PC-3 (cell line): ENCODE measurements at places on chromosomes 12 and 14. TPM values are rescaled to one million over a fixed set of nuclear protein-coding genes. Genes with fewer than 3 reads are reported as not detected.

DNA sequence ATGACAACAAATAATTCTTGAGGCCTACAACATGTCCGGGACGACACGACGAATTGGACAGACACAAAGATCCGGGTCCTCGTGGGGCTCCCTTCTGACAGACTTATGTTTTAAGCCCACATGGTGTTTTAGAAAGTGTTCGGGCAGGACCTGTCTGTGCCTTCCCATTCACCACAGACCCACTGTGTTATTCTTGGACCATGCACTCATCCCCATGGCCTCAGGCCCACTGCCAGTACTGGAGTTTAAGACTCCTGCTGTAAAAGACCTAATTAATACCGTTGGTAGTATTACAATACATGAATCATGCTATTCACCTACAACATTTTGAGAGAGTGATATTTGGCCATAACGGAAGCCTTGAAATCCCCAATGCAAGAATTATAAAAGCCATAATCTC lies 20.0 kb downstream of the SLC15A4 start:
- DNase-seq = no peak

GRCh38 chr14:55107766-55108554 lies 21.1 kb upstream of the LGALS3 start:
- DNase-seq = peak; percentile 92

GRCh38 chr12:62258941-62259630 lies 1.1 kb upstream of the USP15 start:
- DNase-seq = peak; percentile 6

GRCh38 chr12:129372876-129373275 lies 519.6 kb downstream of the GLT1D1 start:
- no peak for DNase-seq

- no peak for DNase-seq
Measured at GRCh38 chr12:20631711-20632110, 63.4 kb upstream of the SLCO1C1 start.

GRCh38 chr14:85466678-85467077 lies 63.3 kb upstream of the FLRT2 start:
- peak; percentile 15 for DNase-seq

- DNase-seq = peak; percentile 93
Measured at GRCh38 chr14:35331605-35332516, 39.7 kb downstream of the PSMA6 start.

- DNase-seq = peak; percentile 92
Measured at GRCh38 chr14:104977681-104978653, at the start of gene AHNAK2. Gene AHNAK2, minus strand, starts transcription at chr14:104978374. Its CDS starts 137 bp downstream, at chr14:104978237.

GRCh38 chr12:46134852-46135251 lies 134.0 kb downstream of the SLC38A1 start:
- no peak for DNase-seq

DNA sequence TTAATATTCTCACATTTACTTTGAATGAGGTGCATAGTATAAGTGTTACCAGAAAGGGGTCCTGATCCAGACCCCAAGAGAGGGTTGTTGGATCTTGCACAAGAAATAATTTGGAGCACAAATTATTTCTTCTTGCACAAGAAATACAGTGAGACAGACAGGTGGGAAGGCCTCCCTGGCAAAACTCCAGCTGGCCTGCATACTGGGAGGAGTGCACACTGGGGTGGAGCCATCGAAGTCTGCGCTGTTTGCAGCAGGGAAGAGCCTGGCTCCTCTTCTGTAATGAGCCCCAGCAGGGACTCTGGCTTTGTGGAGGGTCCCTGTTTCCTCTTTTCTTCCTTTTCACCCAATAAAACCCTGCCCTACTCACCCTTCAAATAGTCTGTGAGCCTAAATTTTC lies 141.6 kb downstream of the GLT1D1 start:
- DNase-seq = no peak

GRCh38 chr12:77685901-77686300 lies 144.8 kb upstream of the NAV3 start:
- DNase-seq = no peak

DNA sequence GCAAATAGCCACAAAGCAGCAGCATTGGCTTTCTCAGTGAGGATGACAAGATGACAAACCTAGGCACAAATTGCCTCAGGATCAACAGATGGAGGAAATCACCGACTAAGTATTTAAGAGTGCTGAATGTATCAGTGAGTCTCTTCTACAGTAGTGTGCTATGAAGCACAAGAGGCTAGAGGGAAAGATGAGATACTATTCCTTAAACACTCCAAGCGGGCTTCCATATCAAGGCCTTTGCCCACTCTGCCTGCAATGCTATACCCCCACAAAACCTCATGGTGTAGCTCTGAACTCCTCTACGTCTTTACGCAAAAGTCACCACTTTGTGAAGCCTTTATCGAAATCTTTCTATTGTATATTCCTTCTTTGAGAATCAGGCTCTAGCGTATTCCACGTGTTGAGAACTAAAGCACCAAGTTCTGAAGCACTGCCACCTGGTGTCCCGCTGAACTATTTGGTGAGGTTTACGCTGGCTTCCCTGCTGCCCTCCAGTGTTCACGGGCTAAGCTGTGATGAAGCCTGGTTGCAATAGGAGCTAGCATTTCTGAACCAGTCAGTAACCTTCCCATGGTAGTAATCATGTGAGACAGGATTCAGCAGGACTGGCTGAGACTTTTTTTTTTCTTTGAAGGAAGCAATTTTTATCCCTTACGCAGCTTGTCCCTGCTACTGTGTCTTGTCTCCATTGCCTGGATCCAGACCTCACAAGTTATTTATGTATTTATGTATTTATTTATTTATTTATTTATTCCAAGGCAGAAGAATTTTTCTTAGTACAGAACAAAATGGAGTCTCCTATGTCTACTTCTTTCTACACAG lies 426.5 kb upstream of the OR4E1 start:
- DNase-seq = peak; percentile 86

GRCh38 chr12:107007411-107007810 lies 20.5 kb upstream of the MTERF2 start:
- DNase-seq = no peak

GRCh38 chr14:78747813-78748212 lies 577.6 kb downstream of the NRXN3 start:
- no peak for DNase-seq

GRCh38 chr12:69906411-69907216 lies 81.6 kb downstream of the MYRFL start:
- DNase-seq = no peak

DNA sequence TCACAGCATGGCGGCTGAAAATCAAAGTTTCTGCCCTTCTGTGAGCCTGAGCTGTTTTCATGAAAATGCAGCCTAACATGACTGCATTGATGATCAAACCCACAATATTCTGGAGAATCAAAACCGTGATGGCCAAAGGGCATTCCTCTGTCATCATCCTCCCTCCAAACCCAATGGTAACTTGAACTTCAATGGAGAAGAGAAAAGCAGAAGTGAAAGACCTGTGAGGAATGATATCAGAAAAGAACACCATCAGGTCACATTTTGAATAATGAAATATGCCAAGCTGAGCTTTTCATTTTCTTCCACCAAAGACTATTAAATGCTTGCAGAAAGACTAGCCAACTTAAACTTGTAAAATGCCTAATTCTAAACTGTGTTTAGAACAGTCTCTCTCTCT lies 8.1 kb downstream of the KCNJ8 start:
- no peak for DNase-seq

DNA sequence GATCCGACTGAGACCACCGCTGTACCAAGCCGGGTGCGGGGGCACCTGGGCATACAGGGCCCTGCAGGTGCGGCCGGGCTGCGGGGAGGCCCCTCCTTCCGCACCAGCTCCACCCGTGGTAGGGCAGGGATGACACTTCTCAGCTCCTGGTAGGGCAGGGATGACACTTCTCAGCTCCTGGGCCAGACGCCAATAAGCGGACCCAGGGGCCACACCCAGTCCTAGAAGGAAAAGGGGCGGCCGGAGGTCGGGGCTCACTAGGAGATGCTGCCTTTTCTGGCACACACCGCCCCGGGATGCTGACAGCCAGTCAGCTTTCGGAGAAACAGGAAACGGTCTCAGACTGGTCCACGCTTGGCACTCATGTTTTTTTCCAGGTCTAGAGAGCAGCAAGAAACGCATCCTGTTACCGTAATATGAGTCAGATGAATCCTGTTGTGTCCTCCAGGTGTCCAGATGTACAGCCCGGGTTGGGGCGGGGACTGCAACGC lies 34.8 kb downstream of the NFKBIA start:
- peak; percentile 85 for DNase-seq

- DNase-seq = no peak
Measured at GRCh38 chr12:6958609-6959057, 7.5 kb downstream of the PTPN6 start.

Gene NOS1
- total RNA-seq = 0.11 and 0.40 TPM in 2 replicates

Gene AICDA
- not detected in 2 replicates for total RNA-seq

Gene PPP1R1A
- total RNA-seq = not detected in 2 replicates

Gene SUPT16H
- total RNA-seq = 92.6 and 102 TPM in 2 replicates

Gene TESPA1
- not detected in 2 replicates for total RNA-seq

Gene MYO1A
- total RNA-seq = 0.17 TPM in 1 of 2 replicates, not detected in the other

Gene KRT72
- not detected in 2 replicates for total RNA-seq

Gene LRP1-AS
- total RNA-seq = not detected in 2 replicates
